MG63 (cell line): ENCODE measurements at places on chromosomes 5 and 9. TPM values are rescaled to one million over a fixed set of nuclear protein-coding genes. Genes with fewer than 3 reads are reported as not detected.

DNA sequence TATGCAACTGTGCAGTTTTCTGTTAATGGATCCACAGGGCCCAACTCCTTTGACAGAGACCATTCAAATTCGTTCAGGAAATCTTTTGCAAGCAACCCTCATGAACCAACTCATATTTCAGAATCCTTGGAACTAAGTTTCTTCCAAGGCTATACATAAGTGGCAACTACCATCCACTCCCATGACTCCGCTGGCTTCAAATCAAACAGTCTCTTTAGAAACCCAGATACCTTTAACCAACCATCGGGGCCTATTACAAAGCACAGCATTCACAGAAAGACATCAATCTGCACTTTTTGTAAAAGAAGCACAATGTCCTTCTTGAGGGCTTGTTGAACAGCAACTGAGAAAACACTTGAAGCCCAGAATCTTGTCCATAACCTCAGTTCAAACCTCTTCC, 526.9 kb downstream of the DTWD2 start:
- DNase-seq = no peak

GRCh38 chr5:174796711-174797192, 72.4 kb downstream of the MSX2 start:
- DNase-seq = no peak

Gene CCNI2
- 0.27 TPM in 1 of 2 replicates, not detected in the other for total RNA-seq

DNA sequence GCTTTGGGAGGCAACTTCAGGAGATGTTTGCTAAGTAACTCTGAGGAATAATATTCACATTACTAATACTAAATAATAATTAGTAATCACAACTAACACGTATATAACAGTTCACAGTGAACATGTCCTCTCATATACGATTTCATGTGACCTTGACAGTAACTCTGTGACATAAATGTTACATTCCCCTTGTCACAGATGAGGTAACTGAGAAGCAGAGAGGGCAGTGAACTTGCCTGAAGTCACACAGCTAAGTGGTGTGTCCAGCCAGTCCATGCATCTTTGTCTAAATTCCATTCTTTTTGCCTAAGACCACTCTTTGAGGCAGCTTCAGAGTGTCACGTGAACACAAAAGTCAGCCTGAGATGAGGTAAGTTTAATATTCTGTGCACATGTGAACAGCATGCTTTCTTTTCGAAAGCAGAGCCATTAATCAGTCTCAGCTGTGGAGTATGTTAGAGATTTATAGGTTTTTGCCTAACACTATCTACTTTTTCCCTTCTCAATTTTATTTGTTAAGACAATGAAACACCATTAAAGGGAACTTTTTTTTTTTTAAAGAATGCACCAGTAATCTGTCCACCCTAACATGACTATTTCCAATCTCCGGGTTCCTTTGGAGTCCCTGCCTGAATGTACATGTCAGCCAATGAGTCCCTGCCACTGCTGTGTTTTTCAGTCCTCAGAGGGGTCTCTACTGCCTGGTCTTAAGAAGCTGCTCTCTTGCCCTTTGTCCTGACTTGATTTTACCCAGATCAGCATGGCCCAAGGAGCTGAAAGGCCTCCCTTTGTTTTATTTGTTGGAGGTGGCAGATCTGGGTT, 43.5 kb downstream of the SH3PXD2B start:
- no peak for DNase-seq

GRCh38 chr9:14270358-14271092, 43.4 kb downstream of the NFIB start:
- no peak for DNase-seq

DNA sequence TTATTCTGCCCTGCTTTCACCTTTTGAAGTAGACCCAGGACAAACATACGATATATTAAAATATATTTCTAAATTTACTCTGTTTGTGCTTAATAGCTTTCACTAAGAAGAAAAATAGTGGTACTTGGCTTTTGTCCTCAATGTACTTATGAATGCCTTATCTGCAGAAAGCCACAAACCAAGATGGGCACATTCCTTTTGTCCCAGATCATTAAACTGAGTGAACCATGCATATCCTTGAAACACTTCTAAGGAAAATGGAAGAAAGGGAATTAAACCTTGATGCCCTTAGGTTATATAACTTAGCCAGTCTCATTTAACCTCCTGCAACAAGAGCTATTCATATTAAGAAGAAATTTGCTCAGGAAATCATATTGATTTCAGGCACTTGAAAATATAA, 553.8 kb upstream of the CDH9 start:
- DNase-seq = peak; percentile 9

DNA sequence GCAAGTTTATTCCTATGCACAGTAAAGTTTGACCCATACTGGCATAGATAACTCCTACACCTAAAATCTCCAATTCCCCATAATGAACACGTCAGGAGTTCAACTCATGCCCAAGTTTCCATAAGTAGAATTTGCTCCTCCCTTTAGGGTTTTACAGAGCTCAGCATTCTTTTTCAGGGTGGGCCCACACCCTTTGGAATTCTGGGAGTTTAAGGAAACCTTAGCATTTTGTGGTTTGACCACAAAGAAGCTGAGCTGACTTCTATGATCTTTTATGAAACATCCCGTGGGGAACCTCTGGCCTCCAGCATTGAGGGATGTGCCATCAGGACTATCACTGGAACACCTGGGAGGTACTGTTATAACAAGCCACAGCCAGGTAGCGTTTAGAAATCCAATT, 220.6 kb upstream of the MAP3K1 start:
- no peak for DNase-seq

Gene PLAC8L1
- not detected in 2 replicates for total RNA-seq

DNA sequence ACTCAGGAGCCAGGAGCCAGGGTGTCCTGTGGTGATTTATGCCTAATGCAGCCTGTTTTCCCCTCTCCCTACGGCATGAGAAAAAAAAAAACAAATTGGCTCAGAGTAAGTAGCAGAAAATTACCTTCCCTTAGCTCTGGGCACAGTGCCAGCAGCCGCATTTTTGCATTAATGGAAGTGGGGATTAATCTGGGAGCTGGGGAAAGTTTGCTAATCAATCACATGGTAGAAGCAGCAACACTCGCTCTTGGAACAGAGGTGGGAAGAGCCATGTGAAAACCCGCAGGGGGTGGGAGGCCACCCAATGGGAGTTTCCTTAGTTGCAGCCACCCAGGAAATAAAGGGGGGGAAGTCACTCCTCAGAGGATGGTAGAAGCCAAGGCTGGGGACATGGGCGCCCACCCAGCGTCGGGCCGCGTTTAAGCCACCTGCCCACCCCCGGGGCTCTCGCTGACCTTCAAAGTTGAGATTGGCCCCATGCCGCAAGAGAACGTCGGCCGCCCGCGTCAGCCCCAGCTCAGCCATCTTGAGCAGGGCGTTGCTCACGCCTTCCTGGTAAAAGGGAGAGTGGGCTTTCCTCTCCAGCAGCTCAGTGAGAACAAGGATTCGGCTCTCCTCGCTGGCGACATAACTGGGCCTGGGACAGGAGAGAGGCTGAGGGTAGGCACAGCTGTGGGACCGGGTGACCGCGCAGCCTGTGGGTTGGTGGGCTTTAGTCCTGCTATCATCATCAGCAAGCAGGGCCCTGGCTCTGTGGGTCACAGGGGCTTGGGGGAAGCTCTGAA, 1.7 kb downstream of the ASB6 start:
- no peak for DNase-seq

DNA sequence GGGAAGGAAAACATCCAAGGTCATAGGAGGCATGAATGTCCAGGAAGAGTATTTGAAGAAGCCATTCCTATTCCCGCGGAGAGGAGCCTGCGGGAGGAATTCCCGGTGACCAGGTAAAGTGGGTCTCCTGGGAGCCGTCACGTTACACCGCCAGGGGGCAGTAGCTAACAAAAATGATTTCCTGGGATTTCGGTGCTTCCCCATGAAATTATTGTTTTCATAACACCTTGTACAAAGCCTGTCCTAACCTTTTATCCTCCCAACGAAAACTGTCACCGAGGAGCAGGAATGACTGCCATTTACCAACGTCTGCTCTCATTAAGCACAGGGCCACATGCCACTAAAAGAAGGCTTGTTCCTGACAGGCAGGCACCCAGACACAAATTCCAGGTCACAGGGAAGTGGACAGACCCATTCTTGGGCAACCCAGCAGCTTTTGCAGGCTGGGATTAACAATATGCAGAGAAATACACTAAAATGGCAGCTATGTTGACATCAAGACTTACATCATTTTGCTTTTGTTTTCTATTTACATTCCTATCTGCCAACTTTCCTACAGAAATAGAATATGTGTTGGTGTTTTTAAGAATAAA, 41.2 kb upstream of the CTSL start:
- no peak for DNase-seq

GRCh38 chr9:135783540-135784245, 81.7 kb downstream of the KCNT1 start:
- no peak for DNase-seq

GRCh38 chr9:133727876-133728441, 10.2 kb downstream of the SARDH start:
- no peak for DNase-seq

GRCh38 chr5:6423327-6424109, 25.1 kb upstream of the UBE2QL1 start:
- DNase-seq = no peak

DNA sequence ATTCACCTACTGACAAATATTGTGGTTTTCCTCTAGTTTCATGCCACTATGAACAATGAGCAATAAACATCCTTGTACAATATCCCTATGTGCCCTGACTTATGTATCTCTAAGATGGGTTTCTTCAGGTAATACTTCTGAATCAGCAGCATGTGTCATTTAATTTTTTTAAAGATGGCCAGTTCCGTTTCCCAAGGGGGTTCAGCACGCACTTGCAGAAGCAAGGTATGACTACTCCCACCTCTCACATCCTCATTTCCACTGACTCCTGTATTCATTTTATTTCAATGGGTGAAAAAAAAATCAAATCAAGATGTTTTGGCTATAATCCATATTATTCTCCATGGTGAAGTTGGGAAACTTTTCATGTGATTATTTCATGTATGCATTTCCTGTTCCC, 14.7 kb upstream of the ADAMTS19 start:
- no peak for DNase-seq

DNA sequence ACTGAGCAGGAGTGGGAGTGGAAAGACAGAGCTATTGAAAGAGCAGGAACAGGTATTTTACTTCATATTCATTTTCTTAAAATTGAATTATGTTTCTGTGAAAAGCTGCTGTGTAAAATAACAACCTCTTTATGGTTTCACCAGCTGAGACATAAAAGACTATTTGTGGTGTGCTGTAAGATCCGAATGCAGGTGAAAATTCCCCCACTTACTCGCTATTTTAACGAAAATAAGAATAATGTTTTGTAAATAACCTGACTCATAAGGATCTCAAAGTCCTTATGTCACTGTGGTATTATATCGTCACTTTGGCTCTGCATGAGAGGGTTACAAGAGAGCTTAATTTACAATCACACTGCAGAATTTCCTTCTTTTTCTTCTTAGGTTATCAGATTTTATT, 65.3 kb upstream of the NFIB start:
- DNase-seq = no peak
